Stimulated activated CD4-positive, alpha-beta T cell treated with anti-CD3 and anti-CD28 coated beads, Interleukin-15, amount 100 ng/mL, for 48 hours (primary cell): ENCODE measurements at places on chromosomes 1 and 21.

- no peak for DNase-seq
These were observed 24.8 kb downstream of the NOS1AP start for GRCh38 chr1:162094271-162094670.

DNA sequence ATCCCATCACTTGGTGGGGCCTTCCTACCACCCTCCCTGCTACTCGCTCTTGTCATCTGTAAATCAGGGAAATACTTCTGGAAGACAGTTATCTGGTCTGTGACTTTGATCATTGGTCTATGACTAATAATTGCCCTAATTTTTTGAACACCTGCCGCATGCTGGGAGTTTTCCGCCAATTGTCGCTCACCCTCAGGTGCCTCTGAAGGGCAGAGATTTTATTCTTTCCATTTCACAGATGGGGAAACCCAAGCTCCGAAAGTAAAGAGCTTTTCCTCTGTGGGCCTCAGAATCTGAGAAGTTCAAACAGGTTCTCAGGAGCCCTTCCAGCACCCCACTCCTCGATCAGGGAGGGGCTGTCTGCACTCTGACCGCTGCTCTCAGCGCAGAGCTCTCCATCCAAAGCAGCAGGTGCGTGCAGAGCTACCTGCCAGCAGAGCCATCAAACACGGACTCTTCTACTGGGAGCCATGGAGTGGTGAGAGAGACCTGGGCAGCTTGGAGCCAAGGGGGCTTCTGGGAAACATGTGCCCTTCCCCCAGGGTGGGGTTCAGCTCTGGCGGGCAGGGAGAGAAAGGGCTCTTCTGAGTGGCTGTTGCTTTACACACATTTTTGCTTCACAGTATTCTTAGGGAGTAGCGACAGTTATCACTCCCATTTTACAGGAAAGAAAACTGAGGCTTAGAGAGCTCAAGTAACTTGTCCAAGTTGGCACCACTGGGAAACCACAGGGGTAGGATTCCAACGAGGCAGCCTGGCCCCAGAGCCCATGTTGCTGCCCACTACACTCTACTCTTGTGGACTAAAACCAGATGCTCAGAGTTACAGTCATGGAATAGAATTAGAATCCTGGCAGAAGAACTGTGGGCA, 5.8 kb upstream of the RUNX3 start:
- DNase-seq, result no peak

DNA sequence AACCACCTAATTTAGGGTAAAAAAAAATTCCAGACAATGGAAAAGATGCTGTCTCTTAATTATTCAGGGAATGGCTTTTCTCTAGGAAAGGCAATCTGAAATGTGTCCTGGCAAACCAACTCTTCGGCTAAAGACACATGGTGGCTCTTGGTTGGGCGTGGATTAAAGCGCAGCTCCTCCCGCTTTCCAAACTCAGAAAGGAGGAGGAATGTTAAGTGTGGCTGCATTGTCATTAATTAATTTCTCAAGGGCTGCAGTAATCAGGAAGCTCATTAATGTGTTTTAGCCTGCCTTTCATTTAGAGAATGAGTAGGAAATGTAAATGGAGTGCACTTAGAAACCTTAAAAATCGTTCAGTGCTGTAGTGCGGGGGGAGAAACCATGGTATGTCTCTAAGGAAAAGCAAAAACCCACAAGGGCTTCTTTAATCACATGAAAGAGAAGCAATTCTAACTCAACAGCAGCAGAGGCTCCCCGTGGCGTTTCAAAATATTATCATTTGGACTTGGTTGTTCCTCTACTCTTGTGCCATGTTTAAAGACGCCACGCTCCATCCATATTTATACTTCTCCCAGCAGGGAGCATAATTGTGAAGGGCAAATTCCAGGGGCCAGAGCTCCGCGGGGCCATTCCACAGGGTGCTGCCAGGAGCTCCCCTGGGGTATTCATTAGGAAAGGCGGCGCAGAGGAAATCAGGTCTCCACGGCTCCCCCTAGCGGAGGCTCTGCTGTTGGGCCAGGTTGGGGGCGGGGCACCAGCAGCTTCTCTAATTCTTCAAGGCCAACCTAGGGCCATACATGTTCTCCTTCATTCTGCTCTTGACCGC, 91.9 kb upstream of the SSX2IP start:
- peak; percentile 60 for DNase-seq

GRCh38 chr1:205480349-205480985, 24.0 kb upstream of the CDK18 start:
- no peak for DNase-seq

DNA sequence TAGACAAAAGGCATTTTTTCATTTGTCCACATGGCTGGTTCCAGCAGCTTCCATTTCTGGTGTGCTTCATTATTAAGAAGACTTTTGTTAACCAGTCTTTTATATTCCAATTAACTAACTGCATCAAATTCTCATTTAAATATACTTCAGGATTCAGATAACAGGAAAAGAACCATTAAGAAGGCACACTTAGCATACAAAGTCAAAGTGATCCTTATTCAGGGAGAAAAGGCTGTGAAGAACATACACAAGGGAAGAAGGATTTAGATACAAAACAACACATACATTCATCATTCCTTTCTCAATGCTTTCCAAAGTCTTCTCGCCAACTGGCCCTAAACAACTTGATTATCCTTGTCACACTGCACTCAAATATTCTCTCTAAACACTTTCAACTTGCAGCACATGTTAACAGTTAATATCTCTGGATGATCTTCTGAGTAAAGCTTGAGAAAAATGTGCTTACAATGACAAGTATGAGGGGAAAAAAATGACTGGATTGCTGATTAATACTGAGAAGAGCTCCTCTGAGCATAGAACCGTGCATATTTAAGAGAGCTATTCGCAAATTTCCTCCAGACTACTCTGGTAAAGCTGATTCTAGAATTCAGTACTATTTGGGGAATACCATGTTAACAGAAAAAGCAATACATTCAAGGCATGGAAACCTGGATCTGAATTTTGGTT, 225.2 kb upstream of the TNR start:
- DNase-seq, result no peak

DNA sequence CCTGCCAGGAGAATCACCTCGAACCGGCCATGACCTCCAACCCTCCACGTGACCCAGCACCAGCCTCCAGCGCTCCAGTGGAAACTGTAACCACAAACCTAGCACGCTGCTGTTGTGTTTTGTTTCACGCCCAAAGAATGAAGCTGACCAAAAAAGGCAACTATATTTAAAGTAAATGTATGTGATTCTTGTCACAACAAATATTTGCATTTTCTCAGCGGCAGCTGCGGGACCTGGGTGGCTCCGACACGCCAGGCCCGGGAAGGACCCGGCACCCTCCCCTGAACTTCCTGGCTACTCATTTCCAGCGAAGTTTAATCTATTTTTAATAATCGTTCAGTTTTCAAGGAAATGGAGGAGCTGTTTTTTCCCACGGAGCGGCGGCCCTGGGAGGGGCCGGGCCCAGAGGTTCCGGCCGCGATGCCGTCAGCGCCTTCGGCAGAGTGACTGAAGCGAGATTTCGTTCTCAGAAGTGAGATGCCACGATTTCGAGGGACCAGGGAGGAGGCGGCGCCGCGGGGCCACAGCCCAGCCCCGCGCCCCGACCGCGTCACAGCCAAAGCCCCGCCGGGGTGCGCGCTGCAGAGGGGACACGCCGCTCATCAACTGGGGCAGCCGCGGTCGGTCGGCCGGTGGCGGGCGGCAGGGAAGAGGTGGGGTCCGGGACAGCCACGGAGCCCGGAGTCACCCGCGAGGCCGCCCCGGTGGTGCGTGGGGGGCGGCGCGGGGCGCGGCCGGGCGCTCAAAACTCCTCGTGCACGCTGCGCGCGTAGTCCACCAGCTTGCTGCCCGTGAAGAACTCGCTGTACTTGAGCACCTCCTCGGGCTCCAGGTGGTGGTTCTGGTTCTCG, 3.0 kb upstream of the TNFRSF4 start:
- DNase-seq, result no peak

DNA sequence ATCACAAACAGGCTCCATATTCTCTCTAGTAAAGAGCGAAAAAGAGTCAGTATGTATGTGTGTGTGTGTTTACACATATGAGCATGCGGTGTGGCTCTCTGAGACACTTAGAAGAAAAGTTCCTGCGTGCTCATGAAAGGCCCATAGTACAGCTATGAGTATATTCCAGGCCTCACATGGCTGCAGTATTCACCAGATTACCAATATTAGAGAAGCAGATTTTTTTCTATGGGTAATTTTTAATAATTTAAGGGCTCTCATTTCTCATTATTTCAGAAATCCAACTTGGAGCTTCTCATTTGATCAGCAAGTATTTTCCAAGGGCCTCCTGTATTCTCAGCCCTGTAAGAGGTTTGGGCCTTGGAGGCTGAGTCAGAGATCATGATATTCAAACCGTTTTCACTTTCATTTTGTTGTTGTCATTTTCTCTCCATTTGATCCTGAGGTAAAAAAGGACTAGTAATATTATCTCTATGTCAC, 232.9 kb upstream of the SGIP1 start:
- DNase-seq, result peak; percentile 27

- DNase-seq, result no peak
These were observed 32.8 kb upstream of the PTBP2 start for GRCh38 chr1:96688767-96689166.

GRCh38 chr21:45347712-45348499, 57.1 kb upstream of the COL18A1 start:
- DNase-seq, result no peak

DNA sequence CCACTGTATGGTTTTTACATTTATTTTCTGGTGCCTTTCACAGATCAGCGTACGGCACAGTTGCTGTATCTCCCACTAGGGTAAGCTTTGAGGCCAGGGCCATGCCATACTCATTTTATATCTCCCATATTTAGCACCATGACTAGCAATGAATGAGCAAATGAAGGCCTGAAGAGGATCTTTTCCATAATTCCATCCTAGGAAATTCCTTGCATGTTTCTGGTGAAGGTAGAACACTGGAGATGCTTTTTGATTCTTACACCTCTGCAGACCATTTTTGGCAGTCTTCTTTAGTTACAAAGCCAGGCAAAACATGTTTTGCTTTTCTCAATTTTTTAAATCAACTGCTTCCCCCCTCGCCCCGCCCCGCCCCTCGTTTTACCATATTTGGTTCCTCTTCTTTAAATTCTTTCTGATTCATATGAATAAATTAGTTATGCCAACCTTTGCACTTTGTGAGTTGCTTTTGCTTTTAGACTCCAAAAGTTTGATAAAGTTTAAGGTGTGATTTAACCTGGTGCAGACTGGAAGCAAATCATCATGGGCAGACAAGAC, 78.9 kb upstream of the AK4 start:
- DNase-seq, result peak; percentile 44

- no peak for DNase-seq
These were observed 666 bp upstream of the BEND5 start for GRCh38 chr1:48777219-48777895.

- no peak for DNase-seq
These were observed 4.8 kb downstream of the ATP1A1 start for GRCh38 chr1:116377541-116378529.

DNA sequence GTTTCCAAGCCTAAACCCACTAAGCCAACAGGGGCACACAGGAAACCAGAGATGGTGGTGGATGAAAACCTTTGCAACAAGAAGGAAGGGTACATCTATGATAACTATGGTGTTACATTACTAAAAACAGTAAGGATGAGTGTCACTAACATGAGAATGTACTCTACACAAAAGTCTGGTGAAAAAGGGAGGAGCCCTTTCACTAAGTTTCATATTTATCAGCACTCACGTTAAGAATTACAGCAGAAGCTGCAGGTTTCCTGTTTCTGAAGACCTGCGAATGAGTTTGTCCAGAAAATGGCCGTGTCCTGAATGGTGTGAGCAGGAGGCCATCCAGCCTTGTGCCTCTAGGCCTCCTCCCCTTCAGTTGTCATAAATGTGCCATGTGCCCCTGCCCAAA, 17.8 kb downstream of the ABCG1 start:
- no peak for DNase-seq

GRCh38 chr1:159913451-159914192, 11.7 kb downstream of the TAGLN2 start:
- DNase-seq, result no peak

DNA sequence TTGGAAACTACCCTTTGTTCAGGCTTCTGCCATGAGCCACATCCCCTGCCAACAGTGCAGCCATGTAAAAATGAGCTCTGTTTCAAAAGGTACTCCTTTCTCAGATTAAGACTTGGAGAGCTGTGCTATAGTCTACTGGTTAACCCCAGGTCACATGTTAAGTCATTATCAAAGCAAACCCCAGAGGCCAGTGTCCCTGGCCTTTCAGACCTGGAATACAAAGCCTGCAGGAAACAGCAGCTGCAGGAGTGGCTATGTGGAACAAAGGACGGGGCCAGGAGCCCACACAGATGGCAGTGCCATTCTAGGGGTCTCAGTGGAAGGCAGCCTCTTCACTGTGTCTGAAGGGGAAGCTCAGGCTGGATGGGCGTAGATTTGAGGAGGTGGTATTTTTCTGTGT, 6.7 kb downstream of the ZNF496 start:
- no peak for DNase-seq

GRCh38 chr1:228020686-228021354, 14.0 kb downstream of the WNT3A start:
- no peak for DNase-seq

GRCh38 chr1:17509363-17509762, 30.1 kb upstream of the ARHGEF10L start:
- no peak for DNase-seq

DNA sequence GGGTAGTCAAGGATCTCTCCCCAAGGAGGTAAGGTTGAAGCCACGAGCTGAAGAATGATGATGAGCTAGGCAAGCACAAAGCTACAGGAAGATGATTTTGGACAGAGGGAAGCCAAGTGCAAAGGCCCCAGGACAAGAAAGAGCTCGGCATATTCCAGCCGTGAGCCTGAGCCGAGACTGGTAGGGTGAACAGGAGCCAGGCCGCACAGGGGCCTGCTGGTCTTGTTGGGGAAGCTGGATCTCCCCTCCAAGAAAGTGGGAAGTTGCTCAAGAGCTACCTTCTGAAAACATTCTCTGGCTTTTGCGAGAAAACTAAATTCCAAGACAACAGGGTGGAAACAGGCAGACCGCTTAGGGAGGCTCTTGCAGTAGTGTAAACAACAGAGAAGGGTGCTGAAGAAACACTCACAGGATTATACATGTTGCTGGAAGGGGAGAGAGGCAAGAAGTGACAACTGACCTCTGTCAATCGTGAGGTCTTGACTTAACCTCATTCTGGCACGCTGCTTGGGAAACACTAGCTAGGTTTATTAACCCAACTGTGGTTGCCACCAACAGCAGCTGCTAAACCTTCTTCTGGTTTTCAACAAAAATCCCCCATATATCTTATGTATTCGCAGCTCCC, 625.2 kb downstream of the SMYD3 start:
- no peak for DNase-seq

GRCh38 chr1:52523376-52523775, 29.5 kb downstream of the TUT4 start:
- DNase-seq, result no peak

DNA sequence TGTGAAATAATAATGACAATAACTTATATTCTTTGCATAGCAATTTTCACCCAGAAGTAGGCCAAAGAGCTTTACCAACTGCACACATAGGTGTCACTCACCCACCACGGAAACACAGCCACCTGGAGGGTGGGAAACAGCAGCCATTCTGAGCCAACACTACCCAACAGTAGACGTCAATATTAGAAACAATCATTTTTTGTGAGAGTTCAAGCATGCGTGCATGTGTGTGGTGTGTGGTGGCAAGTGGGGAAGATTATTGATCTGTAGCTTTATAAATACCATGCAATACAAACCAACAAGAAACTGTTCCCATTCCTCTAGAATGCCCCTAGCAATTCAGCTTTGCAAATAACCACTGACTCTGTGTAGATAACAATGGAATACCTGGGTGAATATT, 19.1 kb downstream of the PROX1 start:
- no peak for DNase-seq

- DNase-seq, result no peak
These were observed 37.2 kb upstream of the TSPAN2 start for GRCh38 chr1:115126516-115126915.
